Heart right ventricle (tissue), 16 donors: ENCODE measurements at places on chromosomes 5 and 9. TPM values are rescaled to one million over a fixed set of nuclear protein-coding genes. Genes with fewer than 3 reads are reported as not detected.

DNA sequence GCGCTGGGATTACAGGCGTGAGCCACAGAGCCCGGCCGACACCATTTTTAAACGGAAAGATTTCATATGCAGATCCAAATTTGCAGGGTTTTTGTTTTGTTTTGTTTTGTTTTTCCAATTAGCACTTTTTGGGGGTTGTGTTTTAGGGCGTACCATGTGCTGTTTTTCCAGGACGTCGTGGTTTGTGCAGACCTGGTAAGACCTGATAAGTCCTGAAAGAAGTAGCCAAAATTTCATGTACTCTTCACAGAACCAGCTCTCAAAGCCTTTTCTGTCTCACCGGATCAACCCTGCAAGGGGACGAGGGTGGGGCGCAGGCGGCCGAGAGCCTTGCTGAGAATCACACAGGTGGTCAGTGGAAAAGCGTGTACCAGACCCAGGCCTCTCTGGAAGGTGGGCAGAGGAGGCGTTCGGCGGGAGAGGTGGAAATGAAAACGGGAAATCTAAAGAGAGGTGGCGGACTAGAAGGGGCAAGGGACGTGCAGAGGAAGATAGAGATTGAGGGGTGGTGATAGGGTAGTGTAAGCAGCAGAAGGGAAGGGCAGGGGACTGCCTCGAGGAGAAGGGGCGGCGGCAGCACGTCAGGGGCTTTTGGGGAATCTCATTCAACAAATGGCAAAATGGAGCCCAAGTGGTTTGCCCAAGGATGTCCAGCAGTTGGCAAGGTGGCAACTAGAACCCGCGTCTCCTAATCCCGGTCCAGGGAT lies 1.1 kb upstream of the FAF2 start:
- no peak for DNase-seq

DNA sequence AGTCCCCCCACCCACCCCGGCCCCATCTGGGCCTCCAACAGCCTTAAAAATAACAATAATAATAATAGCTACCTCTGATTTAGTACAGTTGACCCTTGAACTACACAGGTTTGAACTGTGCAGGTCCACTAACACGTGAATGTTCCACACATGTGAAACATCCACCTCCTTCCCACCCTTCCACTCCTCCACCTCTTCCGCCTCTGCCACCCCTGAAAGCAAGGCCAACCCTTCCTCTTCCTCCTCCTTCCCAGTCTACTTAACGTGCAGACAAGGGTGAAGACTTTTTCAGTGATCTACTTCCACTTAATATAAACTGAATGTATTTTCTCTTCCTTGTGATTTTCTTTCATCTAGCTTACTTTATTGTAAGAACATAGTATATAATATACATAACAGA lies 10.8 kb downstream of the PDGFRB start:
- no peak for DNase-seq

DNA sequence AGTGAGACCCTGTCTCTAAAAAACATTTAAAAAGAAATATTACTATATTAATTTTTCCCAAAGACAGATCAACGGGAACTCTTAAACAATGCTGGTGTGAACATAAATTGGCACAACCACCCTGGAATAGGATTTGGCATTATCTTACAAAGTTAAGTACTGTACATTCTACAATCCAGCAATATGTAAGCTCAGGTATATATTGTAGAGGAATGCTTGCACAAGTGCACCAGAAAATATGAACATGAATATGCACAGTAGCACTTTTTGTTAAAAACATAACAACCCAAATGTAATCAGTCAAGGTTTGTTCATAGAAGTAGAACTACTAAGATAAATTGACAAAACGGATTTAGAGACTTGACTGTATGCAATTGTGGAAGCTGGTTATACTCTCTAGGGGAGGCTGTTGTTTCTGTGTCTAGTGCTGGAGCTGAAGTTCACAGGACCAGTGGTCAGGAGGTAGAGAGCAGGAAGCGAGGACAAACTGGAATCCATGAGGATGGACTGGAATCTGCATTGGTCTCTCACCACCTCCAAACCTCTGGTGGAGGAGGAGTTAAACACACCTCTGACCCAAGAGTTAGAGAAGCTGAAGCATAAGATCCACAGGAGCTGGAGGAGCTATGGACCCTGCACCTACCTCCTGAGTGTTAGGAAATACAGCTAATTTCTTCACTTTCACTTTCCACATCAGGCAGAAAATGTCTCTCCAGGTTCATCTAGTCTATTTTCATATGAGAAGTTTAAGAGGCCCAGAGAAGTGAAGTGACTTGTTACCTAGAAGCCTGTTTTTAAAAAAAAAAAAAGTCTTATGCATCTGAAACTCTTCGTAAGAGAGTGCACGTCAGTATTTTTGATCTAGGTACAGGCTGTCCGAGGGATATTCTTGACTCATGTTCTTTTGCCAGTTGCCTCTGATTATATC lies 20.3 kb upstream of the RIC1 start:
- DNase-seq = no peak

MSX2 gene
- 2.1 TPM for total RNA-seq

CLK4 gene
- 15.9 TPM for total RNA-seq

SLC34A3 gene
- total RNA-seq = not detected
